Effector memory CD4-positive, alpha-beta T cell (primary cell): ENCODE measurements at places on chromosomes 6 and 20.

DNA sequence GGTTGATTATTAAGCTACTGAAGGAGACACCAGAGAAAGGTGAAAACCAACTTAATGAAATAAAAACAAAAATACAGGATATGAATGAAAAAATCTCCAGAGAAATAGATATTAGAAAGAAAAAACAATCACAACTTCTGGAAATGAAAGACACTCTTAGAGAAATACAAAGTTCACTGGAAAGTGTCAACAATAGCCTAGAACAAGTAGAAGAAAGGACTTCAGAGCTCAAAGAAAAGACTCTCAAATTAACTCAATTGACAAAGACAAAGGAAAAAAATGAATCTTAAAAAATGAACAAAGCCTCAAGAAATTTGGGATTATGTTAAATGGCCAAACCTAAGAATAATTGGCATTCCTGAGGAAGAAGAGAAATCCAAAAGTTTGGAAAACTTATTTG lies 10.3 kb upstream of the MCM9 start:
- DNase-seq: no peak

DNA sequence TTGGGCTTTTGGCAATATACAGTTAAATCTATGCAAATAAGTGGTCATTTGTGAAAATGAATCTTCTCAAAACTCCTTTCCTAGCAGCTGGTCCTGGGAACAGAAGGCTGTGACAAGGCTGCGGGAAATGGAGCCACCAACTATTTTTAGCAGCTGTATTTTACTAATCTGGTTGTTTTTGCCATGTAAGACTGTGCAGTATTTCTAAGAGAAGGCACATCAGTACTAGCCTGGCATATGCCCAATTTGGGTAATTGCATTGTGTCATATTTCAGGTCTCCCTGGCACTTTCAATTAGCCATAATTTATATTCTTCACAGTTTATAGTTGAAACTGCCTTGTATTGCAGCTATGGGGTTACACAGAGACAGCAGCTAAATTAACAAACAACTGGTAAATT lies 109.6 kb downstream of the MANEA start:
- no peak for DNase-seq

DNA sequence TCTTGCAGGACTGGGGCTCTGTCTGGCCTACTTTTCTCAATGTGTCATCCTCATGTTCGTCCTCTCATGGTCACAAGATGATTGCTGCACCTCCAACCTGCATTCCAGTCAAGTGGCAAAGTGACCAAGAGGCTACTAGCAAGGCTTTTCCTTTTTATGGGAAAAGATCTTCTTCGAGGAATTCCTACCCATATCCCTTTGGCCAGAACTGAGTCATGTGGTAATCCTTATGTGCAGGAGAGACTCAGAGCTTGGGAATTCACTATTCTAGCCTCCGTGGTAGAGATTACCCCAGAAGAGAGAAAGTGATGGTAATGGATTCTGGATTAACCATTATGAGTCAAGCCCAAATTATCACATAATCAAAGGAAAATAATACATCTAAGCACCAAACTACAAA lies 162.7 kb downstream of the KCNQ5 start:
- no peak for DNase-seq

DNA sequence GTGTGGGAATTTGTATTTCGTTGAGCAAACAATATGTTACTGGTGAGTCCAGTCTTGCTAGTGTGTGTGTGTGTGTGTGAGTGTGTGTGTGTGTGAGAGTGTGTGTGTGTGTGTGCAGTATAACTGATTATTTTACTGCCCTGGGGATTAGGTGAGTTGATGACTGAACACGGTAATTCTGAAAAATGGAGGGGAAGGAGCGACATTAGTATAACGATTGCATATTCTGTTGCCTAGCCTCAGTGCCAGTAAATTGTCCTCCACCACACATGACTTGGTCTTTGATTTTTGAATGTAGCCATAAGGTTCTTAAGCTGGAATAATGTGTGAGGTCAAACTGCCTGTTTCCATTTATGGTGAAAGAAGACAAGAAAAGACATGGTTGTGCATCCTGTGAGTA lies 121.1 kb downstream of the SLC24A3 start:
- DNase-seq: no peak

DNA sequence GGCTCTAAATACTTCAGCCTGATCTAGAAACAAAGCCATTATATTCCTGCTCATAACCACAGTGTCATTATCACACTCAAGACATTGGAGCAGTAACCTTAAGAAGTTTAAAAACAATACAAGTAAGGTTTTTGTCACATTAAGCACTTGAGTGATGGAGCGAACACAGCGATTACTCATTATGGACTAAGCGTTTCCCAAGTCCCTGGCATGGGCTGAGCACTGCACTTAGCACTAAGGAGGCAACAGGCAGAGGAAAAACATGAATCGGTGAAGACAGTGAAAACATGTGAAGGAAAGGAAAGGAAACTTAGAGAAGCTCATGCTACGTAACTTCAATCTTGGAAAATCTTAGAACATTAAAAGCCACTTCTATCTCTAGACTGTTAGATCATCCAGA lies 108.7 kb downstream of the SLC24A3 start:
- DNase-seq: no peak
